ENCODE measurements at places on chromosomes 16 and 17.

DNA sequence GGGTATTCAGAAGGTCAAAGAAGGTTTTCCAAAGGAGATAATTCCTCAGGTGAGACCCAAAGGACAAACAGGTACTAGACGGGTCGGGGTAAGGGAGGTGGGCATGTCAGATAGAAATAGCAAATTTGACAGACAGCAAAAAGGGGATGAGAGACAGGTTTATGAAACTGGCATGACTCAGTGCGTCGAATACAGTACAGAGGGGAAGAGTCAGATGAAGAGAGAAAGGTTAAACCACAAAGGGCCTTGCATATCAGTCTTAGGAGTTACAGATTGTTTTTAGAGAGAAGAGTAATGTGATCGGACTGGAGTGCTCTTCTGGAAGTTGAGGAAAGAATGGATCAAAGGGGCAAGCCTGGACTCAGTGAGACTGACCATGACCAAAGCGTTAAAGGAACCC, 88.4 kb downstream of the ZZEF1 start:
- DNase-seq, result no peak

DNA sequence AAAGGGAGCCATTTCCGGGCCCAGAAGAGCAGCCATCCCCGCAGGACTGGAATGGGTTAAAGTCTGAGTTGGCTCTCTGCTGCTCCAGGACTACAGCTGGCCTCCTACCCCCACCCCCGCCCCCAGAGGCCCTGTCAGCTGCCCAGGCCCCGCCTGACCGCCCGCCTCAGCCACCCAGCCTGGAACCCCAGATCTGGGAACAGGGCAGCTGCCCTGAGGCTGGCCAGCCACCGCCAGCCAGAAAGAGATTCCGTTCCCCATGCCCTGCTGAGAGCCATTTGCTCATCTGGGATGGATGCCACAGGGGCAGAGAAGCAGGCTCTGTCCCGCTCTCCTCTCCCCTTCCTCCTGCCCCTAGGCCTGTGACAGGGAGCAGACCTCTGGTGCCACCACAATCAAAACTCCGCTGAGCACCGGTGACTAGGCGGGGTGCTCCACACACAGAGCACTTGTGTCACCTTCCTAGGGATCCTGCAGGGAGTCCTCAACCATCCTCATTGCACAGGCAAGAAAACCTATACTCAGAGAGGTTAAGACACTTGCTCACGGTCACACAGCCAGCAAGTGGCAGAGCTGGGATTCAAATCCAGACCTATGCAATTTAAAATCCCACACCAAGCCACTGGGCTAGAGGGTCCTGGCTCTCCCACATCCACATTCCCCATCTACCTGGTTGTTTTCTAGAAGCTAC, 44.1 kb downstream of the ZNF423 start:
- no peak for DNase-seq

GRCh38 chr17:82703935-82704865, 5.7 kb upstream of the RAB40B start:
- DNase-seq, result no peak

- DNase-seq, result no peak
Observed at GRCh38 chr16:1820096-1820945, 6.3 kb downstream of the HAGH start.

- no peak for DNase-seq
Observed at GRCh38 chr16:53600126-53600525, 97.1 kb upstream of the AKTIP start.

GRCh38 chr16:81405702-81406113, 38.9 kb upstream of the CMIP start:
- DNase-seq, result no peak

DNA sequence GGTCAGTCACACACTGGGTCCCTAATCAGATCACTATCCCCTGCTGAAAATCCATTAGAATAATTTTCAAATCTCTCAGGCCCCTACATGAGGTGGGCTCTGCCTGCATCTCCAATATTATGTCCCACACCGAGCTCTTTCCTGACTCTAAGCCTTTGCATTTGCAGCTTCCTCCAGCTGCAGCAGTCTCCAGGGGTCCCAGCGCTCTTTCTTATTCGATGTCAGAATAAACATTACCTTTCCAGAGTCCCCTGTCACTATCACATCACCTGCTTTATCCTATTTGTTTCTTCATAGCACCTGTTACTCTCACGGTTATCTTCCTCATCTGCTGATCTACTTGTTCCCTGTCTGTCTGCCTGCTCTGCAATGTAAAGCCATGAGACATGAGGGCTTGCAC, 57.3 kb upstream of the MON1B start:
- DNase-seq, result no peak

- DNase-seq, result no peak
Observed at GRCh38 chr16:3949287-3949686, 68.8 kb upstream of the CREBBP start.

DNA sequence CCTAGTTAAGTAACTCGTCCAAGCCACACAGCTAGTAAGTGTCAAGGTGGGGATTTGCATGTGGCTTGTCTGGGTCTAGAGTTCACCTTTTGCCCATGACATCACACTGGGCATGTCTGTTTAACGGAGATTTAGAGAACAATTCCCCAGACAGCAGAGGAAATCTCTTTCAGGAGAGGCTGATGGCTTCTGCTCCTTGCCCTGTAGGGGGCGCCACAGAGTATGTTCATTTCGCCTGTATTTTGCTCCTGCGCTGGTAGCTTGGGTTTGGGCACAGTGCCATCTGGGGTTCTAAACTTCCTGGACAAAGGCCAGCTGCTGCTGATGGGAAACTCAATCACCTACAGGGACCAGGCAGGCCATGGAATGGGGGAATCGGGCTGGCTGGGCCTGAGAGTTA, 20.4 kb downstream of the OTOA start:
- peak; percentile 23 for DNase-seq

DNA sequence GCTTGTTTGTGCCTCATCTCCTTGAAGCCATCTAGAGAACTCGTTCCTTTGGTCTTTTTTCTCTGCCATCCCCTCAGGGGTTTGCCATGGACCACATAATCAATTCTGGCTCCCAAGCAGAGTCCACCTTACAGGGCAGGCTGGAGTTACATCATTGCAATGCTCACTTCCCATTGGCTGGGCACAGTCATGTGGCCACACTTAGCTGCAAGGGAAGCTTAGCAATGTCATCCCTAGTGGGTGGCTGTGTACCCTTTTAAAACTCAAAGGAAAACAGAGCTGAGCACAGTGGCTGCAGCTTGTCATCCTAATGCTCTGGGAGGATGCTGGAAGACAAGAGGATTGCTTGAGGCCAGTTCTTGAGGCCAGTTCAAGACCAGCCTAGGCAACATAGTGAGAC, 41.9 kb upstream of the POLR3E start:
- DNase-seq, result no peak

DNA sequence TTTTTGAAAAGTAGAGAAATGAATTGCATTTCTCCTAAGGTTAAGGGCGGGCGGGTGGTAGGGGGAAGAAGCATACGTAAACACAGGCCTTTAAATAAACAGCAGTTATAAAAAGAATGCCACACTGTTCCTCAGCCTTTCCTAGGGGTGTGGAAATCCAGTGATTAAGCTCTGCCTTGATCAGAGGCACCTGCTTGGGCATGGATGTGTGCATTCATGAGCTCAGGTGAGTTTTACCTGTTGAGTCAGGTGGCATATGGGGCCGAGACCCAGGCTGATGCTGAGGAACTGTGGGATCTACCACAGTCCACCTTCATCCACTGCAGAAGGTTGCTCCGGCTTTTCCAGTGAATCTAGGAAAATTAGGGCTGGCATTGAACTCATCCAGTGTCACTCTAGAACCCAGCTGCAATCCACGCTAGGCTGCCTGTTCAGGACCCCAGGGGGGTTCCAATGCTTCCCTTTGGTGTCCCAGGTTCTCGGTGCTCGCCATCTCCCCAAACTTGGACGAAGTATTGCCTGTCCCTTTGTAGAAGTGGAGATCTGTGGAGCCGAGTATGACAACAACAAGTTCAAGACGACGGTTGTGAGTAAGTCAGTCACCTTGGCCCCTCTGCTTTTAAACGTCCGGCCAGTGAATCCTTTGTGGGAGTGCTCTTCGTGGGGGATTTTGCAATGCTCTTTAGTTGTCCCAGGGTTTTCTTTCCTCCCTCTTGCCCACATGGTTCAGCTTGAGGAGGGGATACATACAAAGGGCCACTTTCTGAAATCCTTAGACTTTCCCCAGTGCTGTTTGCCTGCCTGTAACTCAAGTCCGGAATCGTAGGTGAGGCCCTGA, 72.7 kb downstream of the SDR42E1 start:
- DNase-seq, result no peak

All from neural crest cell (in vitro differentiated cells).